ENCODE measurements at places on chromosomes 4 and X. TPM values are rescaled to one million over a fixed set of nuclear protein-coding genes. Genes with fewer than 3 reads are reported as not detected.

Gene MAGIX
- total RNA-seq = 0.48 TPM

Gene TCEAL2
- total RNA-seq = not detected

Gene DKK2
- 0.24 TPM for total RNA-seq

Gene SMIM20
- 19.2 TPM for total RNA-seq

Gene SLC9B1
- 0.49 TPM for total RNA-seq

Gene GABRQ
- total RNA-seq = not detected

Gene CTAG1B
- total RNA-seq = not detected

Gene EMCN
- total RNA-seq = 97.3 TPM

DNA sequence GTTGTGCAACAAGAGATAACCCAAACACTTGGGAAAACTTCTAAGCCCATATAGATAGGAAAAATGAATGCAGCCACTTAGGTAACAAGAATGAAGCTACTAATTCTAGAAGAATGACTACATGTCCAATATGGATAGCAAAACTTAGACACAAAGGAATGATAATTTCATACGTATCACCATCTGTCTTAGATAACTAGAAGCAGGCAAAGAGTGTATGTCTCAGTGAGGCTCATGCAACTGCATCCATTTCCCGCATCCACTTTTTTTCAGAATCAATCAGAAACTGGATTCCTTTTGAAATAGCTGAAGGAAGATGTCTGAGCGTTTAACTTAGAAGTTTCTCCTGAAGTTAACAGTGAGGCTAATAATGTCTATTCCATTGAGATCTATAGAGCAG is 408.7 kb upstream of the PITX2 start:
- no peaks in the 10 kb centered on the region for H3K27me3 ChIP-seq
- DNase-seq = no peak
- H3K4me1 ChIP-seq = no peaks in the 10 kb centered on the region
- H3K4me3 ChIP-seq = no peak overlapping the region
- no peak overlapping the region for H3K27ac ChIP-seq

DNA sequence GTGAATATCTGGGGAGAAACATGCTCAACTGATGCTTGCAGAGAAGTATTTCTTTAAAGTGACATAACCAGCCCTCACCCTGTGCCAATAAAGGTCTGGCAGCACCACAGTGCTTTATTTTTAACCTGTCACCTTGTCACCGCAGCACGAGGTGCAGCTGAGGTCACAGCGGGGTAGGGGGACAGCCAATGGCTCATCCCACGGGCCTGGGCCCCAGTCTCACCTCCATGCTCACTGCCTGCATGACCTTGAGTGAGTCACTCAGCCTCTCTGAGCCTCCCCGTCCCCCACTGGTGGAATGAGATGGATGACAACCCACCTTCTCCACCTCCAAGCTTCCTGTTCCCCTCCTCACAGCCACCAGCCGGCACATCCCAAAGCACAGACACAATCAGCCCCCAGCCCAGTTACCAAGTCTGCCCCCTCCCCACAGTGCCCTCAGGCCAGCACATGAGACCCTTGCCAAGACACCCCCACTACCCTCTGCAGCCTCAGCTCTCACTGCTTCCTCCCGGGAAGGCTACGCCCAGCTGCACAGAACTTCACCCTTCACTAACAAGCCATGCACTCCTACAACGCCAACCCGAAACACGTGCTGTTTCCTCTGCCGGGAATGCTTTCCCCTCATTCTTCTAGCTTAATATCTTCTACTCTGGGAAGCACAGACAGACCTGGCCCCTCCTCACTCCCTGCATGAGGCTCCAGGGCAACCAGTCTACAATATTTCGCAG is 24.9 kb upstream of the MAN2B2 start:
- no peak for DNase-seq
- H3K4me1 ChIP-seq = no peaks in the 10 kb centered on the region
- no peaks in the 10 kb centered on the region for H3K36me3 ChIP-seq
- H3K27me3 ChIP-seq = no peaks in the 10 kb centered on the region
- no peak overlapping the region for H3K27ac ChIP-seq
- H3K4me3 ChIP-seq = no peak overlapping the region

GRCh38 chr4:20652226-20652885 is 47.9 kb upstream of the PACRGL start:
- H3K27me3 ChIP-seq = peaks cover 16% of the 10 kb centered on the region
- H3K4me3 ChIP-seq = no peak overlapping the region
- DNase-seq = no peak
- H3K36me3 ChIP-seq = no peaks in the 10 kb centered on the region
- H3K27ac ChIP-seq = no peak overlapping the region

DNA sequence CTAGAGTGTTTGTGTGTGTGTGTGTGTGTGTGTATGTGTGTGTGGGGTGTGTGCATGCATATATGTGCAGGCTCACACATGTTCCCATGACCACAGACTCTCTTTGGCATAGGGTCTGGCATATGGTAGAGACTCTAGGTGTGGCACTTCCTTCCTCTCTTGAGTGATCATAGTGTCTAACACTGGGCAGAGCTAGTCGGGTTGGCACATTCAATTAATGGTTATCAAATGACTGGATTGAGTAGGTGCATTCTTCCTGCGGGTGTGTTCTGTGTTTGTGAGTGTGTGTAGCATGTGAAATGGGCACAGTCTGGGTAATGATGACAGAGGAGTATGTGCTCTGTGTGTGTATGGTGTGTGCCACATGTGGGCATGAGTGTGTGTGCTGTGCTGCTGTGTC is 106.5 kb downstream of the EFNB1 start:
- no peak overlapping the region for H3K4me3 ChIP-seq
- peaks cover 28% of the 10 kb centered on the region for H3K4me1 ChIP-seq
- H3K27ac ChIP-seq = no peak overlapping the region
- DNase-seq = no peak
- H3K36me3 ChIP-seq = no peaks in the 10 kb centered on the region

DNA sequence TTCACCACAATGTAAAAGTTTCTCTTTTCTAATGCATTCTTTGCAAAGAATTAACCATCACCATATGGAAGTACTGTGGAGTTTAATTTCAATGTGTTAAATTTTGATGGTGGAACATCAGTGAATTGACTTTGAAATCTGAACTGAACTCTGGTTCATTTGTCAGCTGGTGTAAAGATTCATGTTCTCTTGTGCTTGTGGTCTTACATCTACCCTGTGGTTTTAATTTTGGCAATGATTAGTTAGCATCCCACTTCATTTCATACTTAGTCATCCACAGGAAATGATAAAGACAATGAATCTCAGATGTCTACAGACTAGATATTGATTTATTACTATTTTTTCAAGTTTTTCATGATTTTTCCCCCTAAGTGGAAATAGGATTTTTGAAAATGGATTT is 77.8 kb downstream of the GRID2 start:
- H3K36me3 ChIP-seq = no peaks in the 10 kb centered on the region
- no peaks in the 10 kb centered on the region for H3K27me3 ChIP-seq
- no peak for DNase-seq
- H3K4me1 ChIP-seq = no peaks in the 10 kb centered on the region

DNA sequence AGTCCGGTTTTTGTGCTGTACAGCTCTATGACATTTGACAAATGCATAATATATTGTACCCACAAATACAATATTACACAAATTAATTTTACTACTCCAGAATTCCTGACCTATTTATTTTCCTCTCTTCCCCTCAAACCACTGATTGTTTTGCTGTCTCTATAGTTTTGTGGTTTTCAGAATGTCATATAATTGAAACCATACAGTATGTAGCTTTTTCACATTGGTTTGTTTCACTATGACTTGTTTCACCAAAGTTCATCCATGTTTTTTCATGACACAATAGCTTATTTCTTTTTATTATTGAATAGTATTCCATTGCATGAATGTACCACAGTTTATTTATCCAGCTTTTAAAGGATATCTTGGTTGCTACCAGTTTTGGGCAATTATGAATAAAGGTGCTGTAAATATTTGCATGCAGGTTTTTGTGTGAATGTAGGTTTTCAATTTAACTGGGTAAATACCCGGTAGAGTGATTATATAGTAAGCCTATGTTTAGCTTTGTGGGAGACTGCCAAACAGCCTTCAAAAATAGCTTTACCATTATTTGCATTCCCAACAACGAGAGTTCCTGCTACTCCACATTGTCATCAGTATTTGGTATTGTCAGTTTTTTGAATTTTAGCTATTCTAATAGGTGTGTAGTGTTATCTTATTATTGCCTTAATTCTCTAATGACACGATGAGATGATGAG is 25.9 kb downstream of the RNF175 start:
- H3K27ac ChIP-seq = no peak overlapping the region
- no peaks in the 10 kb centered on the region for H3K36me3 ChIP-seq
- DNase-seq = no peak

- H3K27me3 ChIP-seq = no peaks in the 10 kb centered on the region
- no peak overlapping the region for H3K4me3 ChIP-seq
- H3K27ac ChIP-seq = no peak overlapping the region
- no peak for DNase-seq
- H3K4me1 ChIP-seq = peaks cover 13% of the 10 kb centered on the region
Observed at GRCh38 chr4:118867311-118868067, 21.2 kb upstream of the SYNPO2 start.

GRCh38 chr4:99965674-99966350 is 15.7 kb upstream of the H2AZ1 start:
- no peak overlapping the region for H3K4me3 ChIP-seq
- no peaks in the 10 kb centered on the region for H3K4me1 ChIP-seq
- no peaks in the 10 kb centered on the region for H3K27me3 ChIP-seq
- DNase-seq = no peak
- H3K36me3 ChIP-seq = no peaks in the 10 kb centered on the region

DNA sequence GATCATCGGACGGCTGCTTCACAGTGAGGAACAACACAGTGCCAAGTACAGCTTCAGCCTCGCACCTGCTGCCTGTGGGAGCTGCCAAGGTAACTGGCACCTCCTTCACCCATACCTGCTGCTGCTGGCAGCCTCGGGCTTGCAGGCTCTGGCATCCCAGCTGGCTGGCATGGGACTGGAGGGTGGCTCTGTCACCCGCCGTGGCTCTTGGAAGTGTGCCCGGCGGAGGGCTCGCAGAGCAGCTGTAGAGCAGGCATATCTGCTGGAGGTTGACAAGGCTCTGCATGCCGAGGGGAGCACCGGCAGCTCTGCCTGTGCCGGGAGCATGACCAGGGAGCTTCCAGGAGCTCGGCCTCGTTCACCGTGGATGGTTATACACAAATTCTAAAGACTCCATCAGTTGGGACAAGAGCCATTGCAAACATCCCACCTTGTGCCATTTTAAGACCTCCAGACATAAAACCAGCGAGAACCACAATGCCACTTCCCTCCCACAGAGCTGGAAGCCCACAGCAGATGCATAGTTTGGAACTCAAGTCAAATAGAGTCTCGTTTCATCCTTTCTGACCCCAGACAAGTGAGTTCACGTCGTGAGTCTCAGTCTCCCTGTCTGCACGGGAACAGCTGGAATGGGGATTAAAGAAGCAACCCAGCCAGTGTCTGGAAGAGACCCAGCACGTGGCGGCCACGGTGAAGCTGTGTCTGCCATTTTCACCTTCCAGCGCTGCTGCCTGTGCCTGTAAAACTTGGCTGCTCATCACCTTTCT is 84.3 kb upstream of the PSAPL1 start:
- no peak overlapping the region for H3K27ac ChIP-seq
- DNase-seq = no peak
- H3K27me3 ChIP-seq = peaks cover 3% of the 10 kb centered on the region
- H3K4me1 ChIP-seq = no peaks in the 10 kb centered on the region
- H3K4me3 ChIP-seq = no peak overlapping the region

GRCh38 chrX:115344885-115345614 is 55.5 kb downstream of the LUZP4 start:
- no peaks in the 10 kb centered on the region for H3K36me3 ChIP-seq
- no peak overlapping the region for H3K4me3 ChIP-seq
- DNase-seq = peak; percentile 94
- no peaks in the 10 kb centered on the region for H3K27me3 ChIP-seq
- H3K4me1 ChIP-seq = peaks cover 11% of the 10 kb centered on the region

- no peak overlapping the region for H3K4me3 ChIP-seq
- no peaks in the 10 kb centered on the region for H3K36me3 ChIP-seq
- no peak for DNase-seq
- no peaks in the 10 kb centered on the region for H3K4me1 ChIP-seq
- no peak overlapping the region for H3K27ac ChIP-seq
Observed at GRCh38 chr4:61561028-61561427, 360.9 kb downstream of the ADGRL3 start.

GRCh38 chr4:73212982-73213730 is 45.4 kb downstream of the ANKRD17 start:
- H3K4me1 ChIP-seq = peaks cover 28% of the 10 kb centered on the region
- peak overlapping the region; percentile 27 for H3K27ac ChIP-seq
- no peak overlapping the region for H3K4me3 ChIP-seq
- DNase-seq = no peak

DNA sequence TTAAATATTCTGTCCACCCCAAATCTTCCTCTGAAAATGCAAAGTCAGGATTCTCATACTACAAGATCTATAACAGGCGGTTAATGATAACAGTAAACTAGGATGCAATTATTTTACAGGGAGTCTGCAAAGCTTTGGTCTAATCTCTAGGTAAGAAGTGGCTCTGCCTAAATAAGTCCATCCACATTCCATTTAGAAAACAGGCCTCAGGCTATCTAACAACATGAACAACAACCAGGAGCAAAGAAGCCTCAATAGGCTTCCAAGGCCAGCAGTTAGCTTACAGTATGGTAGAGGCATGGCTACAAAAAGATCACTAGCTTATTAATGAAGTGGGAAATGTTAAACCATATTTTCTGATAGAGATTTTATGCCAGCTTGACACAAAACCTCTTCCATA is 6.4 kb downstream of the MAB21L2 start:
- no peaks in the 10 kb centered on the region for H3K27me3 ChIP-seq
- no peaks in the 10 kb centered on the region for H3K4me1 ChIP-seq
- no peaks in the 10 kb centered on the region for H3K36me3 ChIP-seq
- no peak overlapping the region for H3K4me3 ChIP-seq
- no peak for DNase-seq

- H3K27me3 ChIP-seq = no peaks in the 10 kb centered on the region
- H3K36me3 ChIP-seq = no peaks in the 10 kb centered on the region
- peaks cover 27% of the 10 kb centered on the region for H3K4me1 ChIP-seq
- peak; percentile 7 for DNase-seq
- no peak overlapping the region for H3K4me3 ChIP-seq
Observed at GRCh38 chrX:71604796-71605568, 13.3 kb downstream of the CXCR3 start.

GRCh38 chr4:158758142-158758541 is 10.7 kb upstream of the FNIP2 start:
- no peaks in the 10 kb centered on the region for H3K4me1 ChIP-seq
- H3K4me3 ChIP-seq = no peak overlapping the region

- H3K27ac ChIP-seq = no peak overlapping the region
- no peak overlapping the region for H3K4me3 ChIP-seq
- no peaks in the 10 kb centered on the region for H3K27me3 ChIP-seq
- H3K36me3 ChIP-seq = no peaks in the 10 kb centered on the region
- H3K4me1 ChIP-seq = no peaks in the 10 kb centered on the region
Observed at GRCh38 chrX:16112428-16112827, 10.9 kb upstream of the GRPR start.

GRCh38 chr4:86092684-86093083 is 267.2 kb downstream of the MAPK10 start:
- DNase-seq = peak; percentile 27
- no peaks in the 10 kb centered on the region for H3K4me1 ChIP-seq
- no peaks in the 10 kb centered on the region for H3K27me3 ChIP-seq

Data from endothelial cell of umbilical vein (primary cell).